Naive thymus-derived CD4-positive, alpha-beta T cell (primary cell): ENCODE measurements at places on chromosomes 16 and 17. TPM values are rescaled to one million over a fixed set of nuclear protein-coding genes. Genes with fewer than 3 reads are reported as not detected.

The SMPD3 gene
- total RNA-seq, result 0.57 TPM

The MMP15 gene
- total RNA-seq, result 0.20 TPM

The C16orf54 gene
- 201 TPM for total RNA-seq

The TSNAXIP1 gene
- total RNA-seq, result 0.72 TPM

The KIF18B gene
- not detected for total RNA-seq

- no peak for DNase-seq
These were observed 74.1 kb upstream of the MED13 start for GRCh38 chr17:62139141-62139540.

DNA sequence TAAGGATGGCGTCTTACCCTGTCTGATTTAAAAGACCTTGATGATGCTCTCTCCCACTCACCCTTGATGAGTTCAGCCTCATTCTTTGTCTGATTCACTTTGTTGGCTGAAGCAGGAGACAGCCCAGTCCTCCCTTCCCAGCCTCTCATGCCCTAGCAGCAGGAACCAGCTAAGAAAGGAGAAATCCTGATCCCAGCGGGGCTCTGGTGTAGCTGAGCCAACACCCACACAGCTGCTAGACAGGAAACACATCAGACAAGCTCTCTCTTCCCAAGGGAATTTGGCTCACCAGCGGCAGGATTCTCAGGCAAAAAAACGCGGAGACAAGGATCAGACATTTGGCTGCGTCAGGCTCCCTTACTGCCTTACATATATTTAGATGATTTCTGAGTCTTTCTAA is 211.5 kb downstream of the CDH11 start:
- DNase-seq, result no peak

GRCh38 chr17:38741461-38741860 is 6.7 kb downstream of the PCGF2 start:
- no peak for DNase-seq

DNA sequence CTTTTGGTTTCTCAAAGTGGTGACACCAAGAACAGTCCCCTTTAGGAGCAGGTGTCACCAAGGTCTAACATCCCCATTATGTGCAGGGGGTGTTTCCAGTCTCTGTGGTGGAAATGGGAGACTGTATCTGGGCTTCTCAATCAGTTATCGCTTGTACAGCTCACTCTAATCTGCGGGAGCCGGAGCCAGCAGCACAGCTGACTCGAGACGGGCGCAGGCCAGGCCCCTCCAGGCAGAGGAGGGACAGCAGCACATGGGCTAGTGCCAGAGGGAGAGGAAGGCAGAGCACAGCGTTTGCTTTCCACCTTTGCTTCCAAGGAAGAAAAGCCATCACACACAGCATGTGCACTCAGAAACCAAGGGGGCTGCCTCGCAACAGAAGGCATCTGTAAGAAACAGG is 91.2 kb upstream of the CREBBP start:
- no peak for DNase-seq
